ENCODE measurements at places on chromosomes 1 and 21.

GRCh38 chr1:187051618-187052232, 223.0 kb downstream of the PLA2G4A start:
- DNase-seq: peak; percentile 79

GRCh38 chr1:242784807-242785206, 260.3 kb upstream of the PLD5 start:
- peak; percentile 73 for DNase-seq

GRCh38 chr1:187551061-187551460, 722.3 kb downstream of the PLA2G4A start:
- no peak for DNase-seq

GRCh38 chr1:54110996-54111395, 41.8 kb downstream of the CDCP2 start:
- peak; percentile 62 for DNase-seq

- DNase-seq: peak; percentile 33
Observed at GRCh38 chr1:2445162-2445822, 30.8 kb upstream of the PLCH2 start.

- peak; percentile 45 for DNase-seq
Observed at GRCh38 chr1:94063379-94063778, 57.6 kb downstream of the ABCA4 start.

GRCh38 chr1:30407865-30408580, 315.4 kb downstream of the MATN1 start:
- no peak for DNase-seq

- peak; percentile 14 for DNase-seq
Observed at GRCh38 chr1:209416039-209416438, 167.5 kb upstream of the CAMK1G start.
